ENCODE measurements at places on chromosomes 12 and 14. TPM values are rescaled to one million over a fixed set of nuclear protein-coding genes. Genes with fewer than 3 reads are reported as not detected.

- peaks cover 24% of the 10 kb centered on the region for H3K36me3 ChIP-seq
- H3K27me3 ChIP-seq: no peaks in the 10 kb centered on the region
- no peak for DNase-seq
- H3K4me3 ChIP-seq: no peak overlapping the region
- peak overlapping the region; percentile 44 for H3K27ac ChIP-seq
Measured at GRCh38 chr12:4505376-4505986, 33.2 kb upstream of the RAD51AP1 start.

DNA sequence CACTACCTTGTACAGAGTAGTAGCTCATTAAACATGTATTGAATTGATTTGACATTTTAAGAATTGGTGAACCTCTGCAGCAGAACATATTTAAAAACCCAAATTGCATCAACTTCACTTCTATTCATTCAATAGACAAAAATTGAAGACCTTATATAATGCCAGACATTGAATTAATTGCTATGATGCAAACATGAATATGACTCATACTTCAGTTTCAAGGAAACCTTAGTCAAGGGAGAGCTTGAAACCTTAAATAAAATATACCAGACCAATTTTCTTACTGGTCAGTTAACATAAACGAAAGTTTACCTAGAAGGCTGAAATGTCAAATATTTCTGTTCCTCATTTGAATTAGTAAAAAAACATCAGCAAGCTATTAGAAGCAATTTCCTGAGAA is 5.0 kb upstream of the MGAT4C start:
- DNase-seq: no peak
- no peak overlapping the region for H3K4me3 ChIP-seq
- H3K36me3 ChIP-seq: no peaks in the 10 kb centered on the region
- no peaks in the 10 kb centered on the region for H3K27me3 ChIP-seq

DNA sequence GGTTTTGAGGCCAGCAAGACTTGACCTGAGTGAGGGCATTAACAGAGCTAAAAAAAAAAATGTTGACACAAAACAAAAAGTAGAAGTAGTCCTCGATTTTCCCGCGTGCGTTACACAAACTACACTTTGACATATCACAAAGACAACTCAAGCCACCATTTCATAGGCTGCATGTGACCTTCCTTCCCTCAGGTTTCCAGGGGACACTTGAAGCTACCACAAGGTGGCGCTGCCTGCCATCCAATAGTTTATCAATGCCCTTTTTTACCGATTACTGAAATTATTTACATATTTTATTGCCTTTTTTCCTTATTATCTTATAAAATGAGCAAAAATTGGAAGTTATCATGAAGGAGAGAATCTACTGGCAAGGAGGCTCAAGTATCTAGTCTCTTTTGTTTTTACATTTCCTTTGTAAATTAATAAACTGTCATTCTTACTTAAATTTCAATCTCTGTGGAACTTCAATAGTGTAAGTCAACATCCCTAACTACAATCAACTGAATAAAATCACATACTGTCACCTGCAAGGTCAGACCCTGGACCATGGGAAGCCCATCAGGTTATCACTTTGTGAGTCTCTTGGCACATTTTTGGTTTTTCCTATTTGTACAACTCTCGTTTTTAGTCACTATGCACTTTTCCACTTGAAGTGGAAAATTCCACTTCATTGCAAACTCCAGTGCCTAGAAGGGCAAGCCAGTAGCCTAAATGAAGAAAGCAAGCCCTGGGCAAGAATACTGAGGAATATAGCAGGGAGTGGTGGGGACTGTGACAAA is 84.6 kb upstream of the CPSF6 start:
- H3K4me1 ChIP-seq: peaks cover 22% of the 10 kb centered on the region
- peak overlapping the region; percentile 59 for H3K4me3 ChIP-seq
- peak; percentile 75 for DNase-seq
- peak overlapping the region; percentile 71 for H3K27ac ChIP-seq

- peak overlapping the region; percentile 49 for H3K27ac ChIP-seq
- peaks cover 21% of the 10 kb centered on the region for H3K4me1 ChIP-seq
- no peak for DNase-seq
- no peaks in the 10 kb centered on the region for H3K27me3 ChIP-seq
- no peak overlapping the region for H3K4me3 ChIP-seq
Measured at GRCh38 chr12:64714551-64714968, 44.6 kb downstream of the GNS start.

GRCh38 chr12:8036346-8036745 is 3.8 kb downstream of the FOXJ2 start:
- no peak for DNase-seq
- H3K36me3 ChIP-seq: peaks cover 8% of the 10 kb centered on the region
- H3K4me1 ChIP-seq: peaks cover 49% of the 10 kb centered on the region
- no peak overlapping the region for H3K27ac ChIP-seq

- H3K27ac ChIP-seq: no peak overlapping the region
- no peak for DNase-seq
- peaks cover 17% of the 10 kb centered on the region for H3K4me1 ChIP-seq
- no peak overlapping the region for H3K4me3 ChIP-seq
- peaks cover 4% of the 10 kb centered on the region for H3K36me3 ChIP-seq
Measured at GRCh38 chr14:102630405-102630804, 38.0 kb downstream of the RCOR1 start.

GRCh38 chr14:81805785-81806184 is 272.1 kb upstream of the SEL1L start:
- H3K4me3 ChIP-seq: no peak overlapping the region
- no peak for DNase-seq
- H3K36me3 ChIP-seq: no peaks in the 10 kb centered on the region
- H3K27ac ChIP-seq: no peak overlapping the region
- H3K27me3 ChIP-seq: no peaks in the 10 kb centered on the region
- no peaks in the 10 kb centered on the region for H3K4me1 ChIP-seq

DNA sequence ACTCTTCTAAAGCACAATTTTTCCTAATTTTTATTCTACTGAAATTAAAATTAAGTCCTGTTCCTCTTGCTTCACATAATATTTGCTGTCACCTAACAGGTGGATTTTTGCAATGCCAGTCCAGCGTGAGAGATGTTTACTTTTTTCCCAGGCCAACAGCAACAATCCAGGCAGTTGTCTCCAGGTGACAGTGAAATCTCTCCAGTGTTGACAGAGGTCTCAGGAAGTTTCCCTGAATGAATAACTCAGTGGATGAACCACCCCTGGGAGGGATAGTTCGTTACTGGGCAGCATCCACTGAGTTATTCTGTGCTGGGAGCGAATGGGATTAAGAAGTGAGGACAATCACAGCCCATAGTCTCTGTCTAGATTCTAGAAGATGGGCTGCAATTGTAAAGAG is 7.1 kb upstream of the NT5DC3 start:
- H3K27me3 ChIP-seq: peaks cover 16% of the 10 kb centered on the region
- no peaks in the 10 kb centered on the region for H3K4me1 ChIP-seq
- DNase-seq: no peak
- no peak overlapping the region for H3K27ac ChIP-seq
- H3K4me3 ChIP-seq: no peak overlapping the region

GRCh38 chr14:68366656-68367055 is 426.2 kb downstream of the ZFP36L1 start:
- H3K4me3 ChIP-seq: no peak overlapping the region
- no peak overlapping the region for H3K27ac ChIP-seq
- peaks cover 5% of the 10 kb centered on the region for H3K36me3 ChIP-seq
- H3K27me3 ChIP-seq: no peaks in the 10 kb centered on the region

DNA sequence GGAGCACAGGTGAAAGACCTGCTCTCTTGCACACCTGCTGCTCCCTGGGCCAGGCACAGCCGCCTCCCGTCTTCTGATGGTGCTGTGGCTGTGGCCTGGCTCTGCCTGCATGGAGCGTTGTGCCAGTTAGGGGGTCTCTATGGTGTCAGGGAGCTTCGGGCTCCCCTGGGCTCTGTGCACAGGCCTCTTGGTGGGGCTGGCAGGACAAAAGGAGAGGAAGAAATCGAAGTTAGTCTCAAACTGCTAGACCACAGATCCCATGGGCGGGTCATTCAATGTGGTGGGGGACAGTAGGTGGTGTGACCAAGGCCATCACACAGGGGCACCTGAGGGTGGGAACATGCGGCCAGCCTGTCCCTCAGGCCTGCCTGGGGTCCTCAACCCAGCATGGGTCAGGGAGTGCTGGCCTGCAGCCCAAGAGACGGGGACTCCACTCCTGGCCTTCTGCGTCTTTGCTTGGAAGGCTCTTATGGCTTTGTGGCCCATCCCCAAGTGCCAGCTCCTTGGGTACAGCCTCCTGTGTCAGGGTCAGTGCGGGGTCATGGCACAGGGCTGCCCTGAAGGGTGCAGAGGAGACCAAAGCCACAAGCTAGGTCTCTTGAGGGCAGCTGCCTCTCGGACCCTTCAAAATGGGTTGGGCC is 84.1 kb downstream of the KIF26A start:
- H3K27ac ChIP-seq: no peak overlapping the region
- H3K27me3 ChIP-seq: peaks cover 12% of the 10 kb centered on the region
- peaks cover 7% of the 10 kb centered on the region for H3K4me1 ChIP-seq

- no peaks in the 10 kb centered on the region for H3K36me3 ChIP-seq
- H3K4me1 ChIP-seq: peaks cover 11% of the 10 kb centered on the region
Measured at GRCh38 chr14:73235531-73236155, 1.7 kb upstream of the PAPLN start.

GRCh38 chr12:87336814-87337336 is 692.3 kb downstream of the C12orf50 start:
- no peak for DNase-seq
- no peaks in the 10 kb centered on the region for H3K36me3 ChIP-seq
- H3K4me1 ChIP-seq: no peaks in the 10 kb centered on the region
- no peaks in the 10 kb centered on the region for H3K27me3 ChIP-seq

GRCh38 chr14:105818712-105819005 is 292.3 kb downstream of the TMEM121 start:
- no peak for DNase-seq
- H3K27ac ChIP-seq: no peak overlapping the region
- no peaks in the 10 kb centered on the region for H3K36me3 ChIP-seq
- no peak overlapping the region for H3K4me3 ChIP-seq
- no peaks in the 10 kb centered on the region for H3K4me1 ChIP-seq

GRCh38 chr12:102992720-102993119 is 35.2 kb downstream of the ASCL1 start:
- H3K4me3 ChIP-seq: no peak overlapping the region
- no peaks in the 10 kb centered on the region for H3K36me3 ChIP-seq
- H3K4me1 ChIP-seq: peaks cover 6% of the 10 kb centered on the region

DNA sequence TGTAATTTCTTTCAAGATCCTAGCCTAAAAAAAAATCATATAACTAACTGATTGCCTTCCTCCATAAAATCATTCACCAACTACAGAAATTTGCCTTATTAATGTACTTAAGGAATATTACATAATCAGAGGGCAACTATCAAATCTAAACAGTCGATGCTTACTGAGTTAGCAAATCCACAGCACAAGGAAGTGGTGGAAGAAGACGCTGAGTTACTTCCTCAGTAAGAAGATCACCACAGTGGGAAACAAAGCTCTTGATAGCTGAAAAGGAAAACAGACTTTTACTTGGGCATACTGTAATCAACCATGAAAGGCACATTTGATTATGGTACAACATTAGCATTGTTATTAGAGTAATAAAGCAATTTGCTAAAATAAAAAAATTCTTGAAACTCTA is 48.7 kb downstream of the HEATR5A start:
- H3K27me3 ChIP-seq: no peaks in the 10 kb centered on the region
- peak overlapping the region; percentile 14 for H3K4me3 ChIP-seq
- H3K4me1 ChIP-seq: peaks cover 6% of the 10 kb centered on the region
- no peak for DNase-seq
- peak overlapping the region; percentile 54 for H3K27ac ChIP-seq

DNA sequence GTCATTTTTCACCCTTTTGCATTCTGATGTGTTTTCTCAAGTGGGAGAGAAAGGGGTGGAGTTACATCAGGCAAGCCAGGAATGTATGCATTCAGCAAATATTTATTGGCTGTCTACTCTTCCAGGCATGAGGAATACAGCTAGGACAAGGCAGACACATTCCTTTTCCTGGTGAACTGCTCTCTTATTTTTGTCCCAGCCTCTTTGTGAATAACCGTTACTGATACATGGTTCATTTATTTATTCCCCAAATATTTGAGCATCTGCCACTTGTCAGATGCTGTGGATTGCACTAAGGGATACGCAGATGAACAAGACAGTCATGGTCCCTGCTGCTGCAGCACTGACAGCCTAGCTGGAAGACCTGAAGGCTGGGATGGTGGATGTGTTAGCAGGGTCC is 6.1 kb downstream of the PELI2 start:
- H3K4me1 ChIP-seq: peaks cover 11% of the 10 kb centered on the region
- no peaks in the 10 kb centered on the region for H3K36me3 ChIP-seq
- no peak overlapping the region for H3K4me3 ChIP-seq
- DNase-seq: no peak
- no peak overlapping the region for H3K27ac ChIP-seq

- H3K27me3 ChIP-seq: peaks cover 2% of the 10 kb centered on the region
- peaks cover 42% of the 10 kb centered on the region for H3K4me1 ChIP-seq
- H3K4me3 ChIP-seq: no peak overlapping the region
- H3K27ac ChIP-seq: no peak overlapping the region
Measured at GRCh38 chr12:77060136-77060882, 5.1 kb downstream of the E2F7 start.

GRCh38 chr12:727321-727720 is 25.1 kb upstream of the WNK1 start:
- no peaks in the 10 kb centered on the region for H3K27me3 ChIP-seq
- DNase-seq: no peak

DNA sequence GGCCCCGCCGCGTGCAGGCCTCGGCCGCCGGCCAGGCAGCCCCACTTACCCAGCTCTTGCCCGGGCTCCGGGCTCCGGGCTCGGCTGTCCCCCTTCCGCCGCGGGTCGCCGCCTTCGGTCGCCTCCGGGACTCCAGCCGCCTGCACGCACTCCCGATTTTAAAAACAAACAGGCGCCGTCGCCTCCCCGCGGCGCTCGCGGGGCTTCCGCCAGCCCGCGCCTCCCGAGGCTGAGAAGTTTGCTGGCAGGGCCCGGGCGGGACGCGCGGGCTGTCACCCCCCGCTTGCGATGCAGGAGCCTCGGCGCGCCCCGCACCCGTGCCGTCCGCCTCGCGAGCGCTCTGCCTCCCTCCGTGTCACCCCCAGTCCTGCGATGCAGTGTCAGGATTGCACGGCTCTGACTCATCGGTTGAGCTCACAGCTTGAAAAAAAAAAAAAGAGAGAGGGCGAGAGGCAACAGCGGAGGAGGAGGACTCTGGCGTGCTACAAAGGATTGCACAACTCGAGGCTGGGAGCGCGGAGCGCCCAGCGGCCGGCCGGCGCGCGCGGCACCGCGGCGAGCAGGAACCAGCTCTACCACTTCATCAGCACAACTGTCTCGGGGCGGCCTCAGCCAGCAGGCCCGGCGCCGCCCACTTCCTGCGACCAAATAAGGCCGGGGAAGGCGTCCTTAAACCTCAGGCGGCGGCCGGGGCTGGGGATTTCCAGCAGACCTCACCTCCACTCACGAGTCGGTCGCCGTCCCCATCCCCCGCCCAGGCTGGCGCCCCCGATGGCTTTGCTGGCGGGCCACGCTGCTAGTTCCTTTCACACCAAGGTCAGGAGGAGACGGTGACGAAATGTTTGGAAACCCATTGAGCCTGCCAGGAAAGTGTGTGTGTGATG is 45.8 kb upstream of the PNMA1 start:
- H3K27me3 ChIP-seq: no peaks in the 10 kb centered on the region
- H3K4me3 ChIP-seq: peak overlapping the region; percentile 87
- peaks cover 67% of the 10 kb centered on the region for H3K4me1 ChIP-seq
- peak overlapping the region; percentile 94 for H3K27ac ChIP-seq
- peaks cover 9% of the 10 kb centered on the region for H3K36me3 ChIP-seq

The MIP gene
- not detected for total RNA-seq

The ARMH4 gene
- total RNA-seq: not detected

The CCDC92 gene
- 26.4 TPM for total RNA-seq

The BEGAIN gene
- total RNA-seq: 1.5 TPM

The NFATC4 gene
- total RNA-seq: not detected

The AKAP5 gene
- total RNA-seq: 1.7 TPM

The LALBA gene
- not detected for total RNA-seq

The FANCM gene
- total RNA-seq: 17.7 TPM
